ENCODE measurements at places on chromosomes 6 and 20.

- no peak for DNase-seq
Observed at GRCh38 chr6:109760208-109760607, 69.1 kb downstream of the FIG4 start.

GRCh38 chr6:36120979-36121786 lies 9.1 kb upstream of the MAPK13 start:
- DNase-seq: no peak

- no peak for DNase-seq
Observed at GRCh38 chr6:109059153-109059552, 35.5 kb downstream of the SESN1 start.

DNA sequence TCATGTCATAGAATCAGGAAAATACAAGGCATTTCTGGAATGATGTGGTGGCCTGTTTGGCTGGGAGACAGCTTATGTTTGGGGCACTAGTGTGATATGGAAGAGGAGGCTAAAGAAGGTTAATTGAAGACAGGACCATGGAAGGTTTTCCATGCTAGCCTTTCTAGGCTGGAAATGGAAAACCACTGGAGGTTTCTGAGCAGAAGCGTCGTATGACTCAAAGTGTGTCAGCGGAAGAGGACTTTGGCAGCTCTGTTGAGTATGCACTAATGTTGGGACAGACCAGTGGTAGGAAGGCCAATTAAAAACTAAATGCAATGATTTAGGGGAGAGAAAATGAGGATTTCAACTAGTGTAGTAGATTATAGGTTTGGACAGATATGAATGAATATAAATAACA lies 413.1 kb downstream of the PLCB1 start:
- no peak for DNase-seq

DNA sequence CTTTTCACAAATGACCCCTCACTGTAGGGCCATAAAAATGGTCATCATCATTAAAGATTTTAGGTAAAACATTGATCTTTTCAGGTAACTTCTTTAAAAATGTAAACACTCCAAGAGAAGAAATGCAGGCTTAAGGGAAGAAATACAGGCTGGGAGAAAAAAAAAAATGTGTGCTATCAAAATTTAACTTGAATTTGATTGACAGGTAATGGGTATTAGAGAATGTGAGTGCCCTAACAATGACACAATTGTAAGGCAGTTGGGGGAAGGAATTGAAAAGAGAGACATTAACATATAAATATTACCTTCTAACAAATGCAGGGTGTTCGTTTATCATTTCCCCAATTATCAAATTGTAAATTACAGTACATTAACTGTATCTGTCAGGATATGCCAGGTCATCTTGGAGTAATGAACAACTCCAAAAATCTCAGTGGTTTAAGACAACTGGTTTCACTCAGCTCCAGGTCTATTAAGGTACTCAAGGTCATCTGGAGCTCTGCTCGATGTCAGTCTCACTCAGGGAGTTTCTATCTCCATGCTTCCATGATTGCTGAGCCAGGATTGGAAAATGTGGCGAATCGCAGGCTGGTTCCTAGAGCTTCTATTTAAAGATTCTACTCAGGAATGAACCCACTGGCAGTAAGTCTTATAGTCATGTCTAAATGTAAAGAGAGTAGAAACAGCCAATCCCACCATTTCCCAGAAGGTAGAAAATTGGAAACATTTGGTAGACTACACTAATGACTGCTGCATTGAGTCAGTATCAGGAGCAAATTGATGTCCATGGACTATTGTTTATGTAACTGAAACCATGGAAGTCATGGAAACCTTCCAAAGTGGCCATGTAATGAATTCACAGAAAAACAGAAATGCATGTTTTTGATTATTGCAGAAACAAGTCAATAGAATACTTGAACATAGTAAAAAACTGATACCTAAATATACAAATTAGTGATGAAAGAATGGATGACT lies 55.6 kb downstream of the FRK start:
- DNase-seq: no peak

GRCh38 chr20:57783196-57783595 lies 73.4 kb upstream of the PMEPA1 start:
- no peak for DNase-seq

GRCh38 chr20:57990396-57990987 lies 238.0 kb downstream of the ANKRD60 start:
- no peak for DNase-seq

- DNase-seq: no peak
Observed at GRCh38 chr6:108914235-108915022, 66.2 kb downstream of the ARMC2 start.

GRCh38 chr20:44832724-44833123 lies 22.4 kb upstream of the RIMS4 start:
- no peak for DNase-seq

- no peak for DNase-seq
Observed at GRCh38 chr20:57395111-57395966, 4.1 kb downstream of the RBM38 start.

- no peak for DNase-seq
Observed at GRCh38 chr6:33850296-33850695, 46.5 kb upstream of the MLN start.

DNA sequence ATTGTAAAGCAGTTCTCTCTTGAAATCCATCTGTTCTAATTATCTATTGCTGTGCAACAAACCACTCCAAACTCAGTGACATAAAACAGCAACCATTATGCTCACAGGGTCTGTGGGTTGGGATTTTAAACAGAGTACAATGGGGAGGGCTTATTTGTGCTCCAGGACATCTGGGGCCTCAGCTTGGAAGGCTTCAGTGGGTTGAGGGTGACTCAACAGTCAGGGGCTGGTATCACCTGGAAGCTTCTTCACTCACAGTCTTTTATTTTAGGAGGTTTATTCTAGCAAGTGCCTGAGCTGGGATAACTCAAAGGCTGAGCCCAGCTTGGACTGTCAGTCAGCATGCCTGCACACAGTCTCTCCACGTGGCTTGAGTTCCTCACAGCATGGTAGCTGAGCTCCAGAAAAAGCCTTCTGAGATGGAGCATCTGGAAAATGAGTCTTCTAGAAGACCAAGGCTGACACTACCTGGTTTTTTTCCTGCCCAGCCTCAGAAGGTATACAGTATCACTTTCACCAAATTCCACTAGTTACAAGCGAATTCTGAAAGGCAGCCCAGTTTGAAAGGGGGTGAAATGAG lies 234.6 kb upstream of the ID4 start:
- DNase-seq: no peak

DNA sequence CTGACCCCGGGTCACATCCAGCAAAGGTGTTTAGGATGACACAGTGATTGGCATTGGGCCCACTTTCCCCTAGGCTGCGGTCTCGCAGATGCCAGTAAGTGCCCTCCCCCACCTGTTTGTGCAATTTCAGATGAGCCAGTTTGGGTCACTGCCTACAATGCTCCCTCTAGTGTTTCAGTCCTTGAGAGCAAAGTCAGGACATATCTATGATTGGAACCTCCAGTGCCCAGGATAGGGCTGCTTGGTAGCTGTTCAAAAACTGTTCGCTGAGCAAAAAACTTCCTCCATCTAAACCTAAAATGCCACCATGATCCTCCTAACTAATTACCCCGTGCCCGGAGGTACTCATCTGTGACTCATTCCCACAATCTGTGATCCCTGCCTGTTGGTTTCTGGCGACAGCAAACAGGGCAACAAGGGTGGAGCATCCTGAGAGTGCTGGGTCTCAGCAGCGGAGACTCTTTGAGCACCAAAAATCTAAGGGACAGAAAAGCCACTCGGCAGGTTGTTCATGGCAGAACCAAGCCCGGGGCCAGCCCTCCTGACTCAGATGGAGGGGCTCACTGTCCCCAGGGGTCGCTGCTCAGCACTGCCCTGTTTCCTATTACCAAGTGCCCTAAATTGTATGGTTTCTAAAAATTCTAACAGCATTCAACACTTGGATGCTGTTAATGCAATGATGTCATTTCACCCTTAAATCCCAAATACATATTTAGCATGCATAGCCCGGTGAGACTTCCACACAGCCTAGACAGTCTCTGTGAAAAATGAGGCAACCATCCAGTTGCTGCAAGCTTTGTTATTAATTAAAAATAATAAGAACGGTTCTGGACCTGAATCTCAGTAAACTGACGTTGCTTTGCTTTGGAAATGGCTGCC lies 5.0 kb downstream of the VSX1 start:
- DNase-seq: no peak

- no peak for DNase-seq
Observed at GRCh38 chr20:60137657-60138245, 179.5 kb downstream of the CDH26 start.

DNA sequence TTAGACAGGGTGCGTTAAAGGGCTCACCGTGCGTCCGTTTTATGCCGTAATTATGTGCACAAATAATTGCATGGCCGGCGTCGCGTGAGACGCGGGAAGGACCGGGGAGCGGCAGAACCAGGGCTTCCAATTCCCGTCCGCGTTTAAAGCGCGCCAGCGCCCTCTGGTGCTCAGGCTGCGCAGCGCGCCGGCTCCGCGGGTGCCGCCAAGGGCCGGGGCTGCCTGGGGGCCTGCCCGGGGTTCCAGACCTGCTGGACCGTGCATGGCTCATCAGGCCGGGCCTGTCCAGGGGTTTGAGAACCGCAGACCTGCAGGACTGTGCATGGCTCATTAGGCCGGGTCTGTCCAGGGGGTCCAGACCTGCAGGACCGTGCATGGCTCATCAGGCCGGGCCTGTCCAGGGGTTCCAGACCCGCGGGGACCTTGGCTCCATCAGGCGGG lies 369.0 kb downstream of the THBS2 start:
- peak; percentile 59 for DNase-seq

DNA sequence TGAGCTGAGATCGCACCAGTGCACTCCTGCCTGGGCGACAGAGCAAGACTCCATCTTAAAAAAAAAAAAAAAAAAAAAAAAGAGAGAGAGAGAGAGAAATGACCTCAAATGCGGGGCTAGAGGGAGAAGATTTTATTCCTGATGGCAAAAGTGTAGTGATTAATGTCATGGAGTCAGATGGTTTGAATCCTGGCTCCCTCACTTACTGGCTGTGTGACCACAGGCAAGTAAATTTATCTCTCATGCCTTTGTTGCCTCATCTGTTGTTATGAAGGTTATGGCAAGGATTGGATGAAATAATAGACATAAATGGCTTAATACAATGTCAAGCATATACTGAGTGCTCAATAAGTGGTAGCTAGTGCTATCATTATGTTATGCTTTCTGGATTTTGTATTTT lies 29.3 kb downstream of the RIN2 start:
- DNase-seq: no peak

DNA sequence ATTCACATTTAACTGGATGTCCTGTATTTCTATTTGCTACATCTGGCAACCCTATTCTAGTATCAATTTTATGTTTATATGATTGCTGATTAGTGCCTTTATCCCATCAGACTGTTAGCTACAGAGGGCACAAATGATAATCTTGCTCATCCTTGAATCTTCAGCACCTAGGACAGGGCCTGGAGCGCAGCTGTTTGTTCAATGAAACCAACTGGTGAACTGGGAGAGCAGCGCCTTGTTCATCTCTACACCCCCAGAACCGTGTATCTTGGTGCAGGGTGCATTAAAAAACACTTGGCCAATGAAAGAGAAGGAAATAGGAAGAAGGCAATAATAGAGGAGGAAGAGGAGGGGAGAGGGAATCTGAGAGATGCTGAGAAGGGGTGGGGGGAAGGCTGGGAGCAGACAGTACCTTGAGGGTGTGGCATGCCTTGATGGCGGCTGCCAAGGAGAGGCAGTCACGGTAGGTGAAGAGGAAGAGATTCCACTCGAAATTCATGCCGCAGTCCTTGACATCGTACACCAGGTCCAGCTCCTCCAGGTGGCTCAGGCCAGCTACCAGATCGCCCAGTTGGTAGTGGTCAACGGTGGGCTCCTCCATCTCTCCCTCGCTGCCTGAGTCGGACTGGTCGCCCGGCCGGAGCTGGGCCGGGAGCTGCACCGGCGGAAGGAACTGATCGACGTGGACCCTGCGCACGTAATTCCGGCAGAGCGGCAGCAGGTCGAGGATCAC lies 15.5 kb downstream of the TMEM151B start:
- DNase-seq: no peak

DNA sequence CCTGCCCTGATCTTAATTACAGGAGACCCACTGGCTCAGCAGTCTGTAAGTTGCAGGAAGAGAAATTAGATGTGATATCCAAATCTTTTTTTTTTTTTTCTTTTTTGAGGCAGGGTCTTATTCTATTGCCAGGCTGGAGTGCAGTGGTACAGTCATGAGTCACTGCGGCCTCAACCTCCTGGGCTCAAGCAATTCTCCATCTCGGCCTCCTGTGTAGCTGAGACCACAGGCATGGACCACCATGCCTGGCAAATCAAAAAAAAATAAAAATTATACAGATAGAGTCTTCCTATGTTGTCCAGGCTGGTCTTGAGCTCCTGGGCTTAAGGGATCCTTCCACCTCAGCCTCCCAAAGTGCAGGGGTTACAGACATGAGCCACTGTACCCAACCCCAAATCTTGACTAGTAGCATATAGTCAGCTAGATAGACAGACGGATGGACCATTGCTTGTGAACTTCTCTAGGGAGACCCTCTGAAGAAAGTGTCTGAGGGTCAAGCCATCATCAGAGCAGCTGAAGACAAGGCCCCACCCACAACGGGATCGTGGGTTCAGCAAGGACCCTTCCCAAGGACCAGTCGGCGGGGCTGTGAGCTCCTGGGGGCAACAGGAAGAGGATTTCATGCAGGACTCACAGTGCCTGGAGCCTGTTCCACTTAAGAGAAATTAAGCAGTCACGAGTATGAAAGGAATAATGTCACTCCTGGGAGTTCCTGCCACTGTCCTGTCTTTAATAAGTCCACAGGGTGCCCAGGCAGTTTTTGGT lies 222.7 kb downstream of the ANKRD60 start:
- no peak for DNase-seq

DNA sequence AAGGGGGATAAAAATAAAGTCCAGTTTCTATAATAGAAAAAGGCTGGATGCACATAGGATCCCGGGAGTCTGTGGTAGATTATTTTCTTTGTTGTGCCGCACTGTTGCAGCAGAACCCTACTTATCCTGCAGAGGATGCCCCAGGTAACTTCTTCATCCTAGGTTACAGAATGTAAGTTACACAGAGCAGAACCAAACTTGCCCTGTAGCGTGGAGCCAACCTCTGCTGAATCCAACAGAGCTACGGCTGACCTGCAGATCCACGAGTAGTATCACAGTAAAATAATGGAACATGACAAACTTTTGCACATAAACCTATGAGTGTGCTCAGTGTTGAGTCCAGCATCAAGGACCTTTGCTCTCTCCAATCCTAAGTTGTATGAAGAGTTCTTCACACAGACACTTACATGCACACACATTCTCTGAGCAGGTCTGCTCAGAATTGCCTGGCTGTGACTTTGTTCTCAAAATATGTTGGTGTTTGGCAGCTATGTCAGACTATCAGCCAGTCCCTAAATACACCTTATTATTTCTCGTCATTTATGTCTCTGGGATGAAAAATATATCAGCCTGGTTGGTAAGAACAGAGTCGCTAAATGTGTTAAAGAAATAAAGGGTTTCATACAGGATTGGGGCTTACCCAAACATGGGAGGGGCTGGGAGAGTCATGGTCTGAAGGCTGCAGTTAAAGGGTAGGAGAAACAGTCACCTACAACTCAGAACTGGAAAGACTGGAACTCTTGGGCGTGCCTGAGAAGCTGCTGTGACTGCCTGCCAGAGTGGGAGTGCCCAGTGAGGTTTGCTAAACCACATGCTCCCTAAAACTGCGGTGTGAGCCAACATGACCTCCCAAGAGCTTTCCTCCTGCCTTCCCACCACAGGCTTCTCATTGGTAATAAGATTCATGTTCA lies 165.1 kb upstream of the SLC24A3 start:
- no peak for DNase-seq
